ENCODE measurements at places on chromosomes 12 and 14.

DNA sequence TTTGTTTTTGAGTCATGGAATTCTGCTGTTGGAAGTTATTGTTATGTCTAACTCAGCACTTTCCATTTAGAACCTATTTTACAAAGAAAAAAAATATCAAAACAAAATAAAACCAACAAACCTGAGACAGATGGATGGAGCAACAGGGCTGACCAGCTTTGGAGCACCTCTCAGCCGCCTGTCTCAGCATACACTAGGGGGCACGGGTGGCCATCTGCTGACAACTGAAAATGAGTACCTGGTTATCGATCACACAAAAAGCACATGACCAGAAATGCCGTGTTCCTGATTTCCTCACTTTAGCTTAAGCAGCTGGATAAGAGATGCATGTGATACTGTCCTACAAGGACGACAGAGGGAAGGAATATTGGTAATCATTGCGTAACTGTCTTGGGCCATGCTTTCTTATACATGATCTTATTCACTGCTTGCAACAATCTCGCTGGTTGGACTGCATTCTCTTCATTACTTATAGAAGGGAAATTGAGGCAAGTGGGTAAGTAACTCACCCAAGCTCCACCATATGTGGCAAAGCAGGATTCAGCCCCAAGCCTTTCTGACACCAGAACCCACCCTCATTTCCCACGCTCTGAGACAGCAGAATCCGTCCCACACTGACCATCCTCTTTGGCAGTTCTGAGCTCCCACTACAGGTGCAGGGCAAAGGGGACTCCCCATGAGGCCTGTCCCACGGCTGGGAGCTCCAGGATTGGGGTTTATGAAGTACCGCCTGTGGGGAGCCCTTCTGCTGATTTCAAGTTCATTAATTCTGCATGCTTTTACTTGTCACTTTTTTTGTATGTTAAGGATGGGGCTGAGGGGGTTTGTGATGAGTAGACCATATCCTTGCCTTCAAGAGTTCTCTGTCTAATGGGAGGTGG is 43.5 kb downstream of the C14orf132 start:
- no peak for DNase-seq

DNA sequence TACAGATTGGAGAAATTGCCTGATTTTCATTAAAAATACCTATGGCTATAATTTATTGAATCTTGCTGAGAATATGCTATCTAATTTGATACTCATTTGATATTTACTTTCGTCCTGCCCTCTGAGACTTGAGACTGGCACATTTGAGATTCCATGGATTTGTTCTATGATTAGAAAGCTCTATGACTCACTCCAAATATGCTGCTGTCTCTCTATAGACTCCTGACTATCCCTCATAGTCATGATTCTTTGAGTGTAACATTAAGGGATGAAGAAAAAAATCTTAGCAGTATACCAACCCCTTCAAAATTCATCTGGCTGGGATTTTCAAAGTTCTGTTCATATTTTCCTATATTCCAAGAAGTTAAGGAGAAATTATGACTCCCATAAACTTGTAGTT is 191.9 kb downstream of the LRIG3 start:
- DNase-seq = no peak

GRCh38 chr14:23421594-23421993 is 13.5 kb upstream of the MYH6 start:
- DNase-seq = peak; percentile 6

DNA sequence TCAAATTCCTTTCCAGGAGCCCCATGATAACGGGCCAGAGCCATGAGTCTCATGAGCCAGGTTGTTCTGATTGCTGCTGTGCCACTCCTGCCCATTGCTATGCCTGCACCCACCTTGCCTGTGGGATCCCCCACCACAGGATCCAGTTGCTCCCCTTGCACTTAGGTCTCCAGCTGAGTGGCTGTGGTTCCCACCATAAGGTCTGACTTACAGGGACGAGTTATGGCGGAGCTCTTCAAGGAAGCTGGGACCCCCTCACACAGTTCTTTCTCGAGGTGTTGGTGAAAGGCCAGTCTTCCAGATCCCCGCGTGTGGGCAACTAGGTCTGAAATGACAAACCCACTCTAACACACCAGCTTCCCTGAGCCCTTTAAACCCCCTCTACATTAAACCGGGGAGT is 111.9 kb upstream of the C14orf180 start:
- DNase-seq = no peak

DNA sequence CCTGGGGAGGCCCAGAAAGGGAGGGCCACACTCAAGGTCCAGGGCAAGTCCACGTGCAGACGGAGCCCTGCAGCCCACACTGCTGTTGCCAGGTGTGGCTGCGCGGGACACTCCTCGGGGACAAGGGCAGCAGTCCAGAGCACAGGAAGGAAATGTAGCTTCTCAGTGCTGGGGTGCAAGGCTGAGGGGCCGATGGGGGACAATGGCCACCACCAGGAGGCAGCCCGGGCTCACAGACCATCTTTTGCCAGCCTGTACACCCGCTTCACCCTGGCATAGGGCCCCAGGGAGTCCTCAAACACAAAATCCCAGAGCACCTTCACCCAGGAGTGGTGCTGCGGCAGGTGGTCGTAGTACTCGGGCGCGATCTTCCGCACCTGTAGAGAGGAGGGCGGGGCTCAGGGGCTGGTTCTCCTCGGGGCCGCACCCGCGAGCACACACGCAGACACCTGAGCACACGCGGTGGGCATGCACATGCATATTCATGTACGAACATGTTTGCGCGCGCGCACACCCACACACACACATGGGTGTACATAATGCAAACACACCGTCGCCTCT is 12.8 kb downstream of the DEGS2 start:
- DNase-seq = no peak

GRCh38 chr14:38608244-38608643 is 352.4 kb upstream of the CLEC14A start:
- DNase-seq = no peak

DNA sequence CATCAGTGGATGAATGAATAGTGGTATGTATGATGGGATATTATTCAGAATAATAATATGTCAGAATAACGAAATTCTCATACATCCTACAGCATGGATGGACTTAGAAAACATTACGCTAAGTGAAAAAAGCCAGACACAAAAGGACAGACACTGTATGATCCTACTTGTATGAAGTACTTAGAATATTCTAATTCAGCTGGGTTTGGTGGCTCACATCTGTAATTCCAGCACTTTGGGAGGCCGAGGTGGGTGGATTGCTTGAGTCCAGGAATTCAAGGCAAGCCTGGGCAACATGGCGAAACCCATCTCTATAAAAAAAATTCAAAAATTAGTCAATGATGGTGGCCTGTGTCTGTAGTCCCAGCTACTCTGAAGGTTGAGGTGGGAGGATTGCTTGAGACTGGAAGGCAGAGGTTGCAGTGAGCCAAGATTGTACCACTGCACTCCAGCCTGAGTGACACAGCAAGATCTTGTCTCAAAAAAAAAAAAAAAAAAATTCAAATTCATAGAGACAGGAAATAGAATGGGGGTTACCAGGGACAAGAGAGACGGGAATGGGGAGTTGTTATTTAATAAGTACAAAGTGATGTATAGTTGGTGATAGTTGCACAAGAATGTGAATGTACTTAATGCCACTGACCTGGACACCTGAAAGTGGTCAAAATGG is 132.3 kb downstream of the CHST11 start:
- DNase-seq = peak; percentile 42

GRCh38 chr14:79656496-79656895 is 554.8 kb downstream of the DIO2 start:
- no peak for DNase-seq

- no peak for DNase-seq
Observed at GRCh38 chr12:103824290-103824689, 16.7 kb downstream of the NT5DC3 start.

GRCh38 chr12:101969-102878 is 35.7 kb downstream of the IQSEC3 start:
- no peak for DNase-seq

DNA sequence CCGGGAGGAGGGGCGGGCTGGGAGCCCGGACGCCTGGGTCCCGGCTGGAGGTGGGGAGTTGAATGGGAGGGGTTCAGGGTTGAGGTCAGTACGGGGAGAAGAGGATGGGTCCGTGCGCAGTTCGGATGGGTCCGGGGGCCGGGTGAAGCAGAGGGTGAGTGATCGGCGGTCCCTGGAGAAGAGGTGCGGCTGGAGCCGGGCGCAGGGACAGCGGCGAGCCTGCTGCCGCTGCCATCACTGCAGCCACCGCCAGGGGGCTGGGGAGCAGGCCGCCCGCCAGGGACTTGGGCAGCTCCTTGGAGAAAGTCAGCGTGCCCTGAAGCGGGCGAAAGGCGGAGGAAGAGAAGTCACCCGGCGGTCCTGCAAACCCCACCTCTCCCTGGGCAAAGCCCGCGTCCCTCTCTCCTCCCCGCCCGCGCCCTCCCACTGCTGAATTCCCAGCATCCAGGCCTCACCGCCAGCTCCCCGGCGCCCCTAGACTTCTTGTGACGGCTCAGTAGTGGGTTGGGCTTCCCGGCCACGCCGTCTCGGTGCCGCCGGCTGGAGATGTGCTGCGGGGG is 6.0 kb upstream of the GPR84 start:
- no peak for DNase-seq

DNA sequence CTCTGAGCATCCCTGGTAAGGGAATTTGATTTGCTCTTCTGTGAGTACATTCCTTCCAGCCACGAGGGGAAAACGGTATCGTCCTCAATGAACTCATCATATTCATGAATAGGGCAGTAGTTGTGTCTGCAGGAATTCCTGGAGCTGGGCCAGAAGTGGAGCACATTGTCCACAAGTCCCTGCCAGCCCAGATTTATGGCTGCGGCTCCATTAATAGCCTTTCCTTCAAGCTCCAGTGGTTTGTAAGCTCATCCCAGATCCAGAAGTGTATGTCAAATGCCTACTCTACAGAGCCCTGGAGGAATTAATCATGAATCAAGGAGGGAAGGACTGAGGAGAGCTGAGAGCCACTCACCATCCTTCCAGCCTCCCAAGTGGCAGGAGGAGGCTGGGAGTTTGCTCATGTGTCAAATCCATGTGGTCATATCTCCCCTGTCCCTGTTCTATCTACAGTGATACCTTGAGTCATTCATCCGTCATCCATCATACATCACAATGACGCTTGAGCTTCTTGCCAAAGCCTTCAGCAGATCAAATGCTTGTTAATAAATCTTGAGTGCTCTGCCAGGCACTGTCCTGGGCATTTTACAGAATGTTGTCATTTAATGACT is 65.5 kb downstream of the SVOP start:
- DNase-seq = no peak

- DNase-seq = no peak
Observed at GRCh38 chr12:29517264-29517663, 19.8 kb upstream of the OVCH1 start.

DNA sequence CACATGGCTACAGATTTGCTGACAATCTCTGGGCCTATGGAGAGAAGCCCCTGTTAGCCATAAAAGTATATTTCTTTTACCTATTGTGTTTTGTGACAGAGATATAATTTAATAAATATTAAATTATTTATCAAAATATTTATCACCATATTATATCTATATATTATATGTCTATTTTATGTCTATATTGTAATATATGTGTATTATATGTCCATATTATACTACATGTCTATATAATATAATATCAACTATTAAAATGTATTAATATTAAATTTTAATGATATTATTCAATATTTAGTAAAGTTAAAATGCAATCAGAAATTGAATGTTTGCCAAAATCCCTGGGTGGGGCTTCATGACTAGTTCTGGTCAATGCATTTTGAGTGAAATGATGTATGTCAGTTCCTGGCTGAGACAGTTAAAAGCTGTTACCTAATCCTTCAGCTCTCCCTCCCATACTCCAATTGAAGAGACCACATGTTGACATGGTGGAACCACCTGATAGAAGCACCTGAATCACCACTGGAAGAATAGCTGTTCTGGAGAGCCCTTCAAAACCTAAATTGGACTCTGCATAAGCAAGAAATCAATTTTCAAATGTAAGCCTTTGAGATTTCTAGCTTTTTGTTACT is 357.3 kb upstream of the DDHD1 start:
- DNase-seq = no peak
